ENCODE measurements at places on chromosomes 1 and 21. TPM values are rescaled to one million over a fixed set of nuclear protein-coding genes. Genes with fewer than 3 reads are reported as not detected.
A peak's percentile ranks its signal among the peaks of the same experiment; 100 is the strongest.

DNA sequence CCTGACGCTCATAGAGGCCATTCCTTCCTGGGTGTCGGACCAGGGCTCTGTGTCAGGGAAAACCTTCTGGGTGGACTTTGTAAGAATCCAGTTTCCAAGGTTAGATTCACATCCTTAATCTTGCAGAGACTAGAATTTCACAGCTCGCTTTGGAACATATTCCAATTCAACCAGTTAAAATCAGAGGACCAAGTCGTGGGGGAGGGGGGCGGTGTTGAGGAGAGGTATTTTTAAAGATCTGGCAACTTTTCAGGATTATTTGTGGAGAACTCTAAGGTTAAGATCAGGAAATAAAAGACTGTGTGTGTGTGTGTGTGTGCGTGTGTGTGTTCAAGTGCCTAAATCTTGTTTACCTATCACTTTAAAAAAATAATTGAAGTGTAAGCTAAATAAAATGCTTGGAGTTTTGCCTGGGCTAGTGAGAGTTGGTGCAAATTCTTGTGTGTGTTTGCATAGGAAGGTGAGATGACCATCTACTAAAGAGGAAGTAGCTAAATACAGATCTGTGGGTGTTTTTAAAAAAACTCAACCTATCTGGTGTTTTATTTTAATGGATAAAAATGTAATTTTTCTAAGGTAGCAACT is 21.8 kb downstream of the TENT5C start:
- no peaks in the 10 kb centered on the region for H3K36me3 ChIP-seq
- no peak overlapping the region for H3K27ac ChIP-seq
- H3K27me3 ChIP-seq = no peaks in the 10 kb centered on the region
- H3K4me1 ChIP-seq = no peaks in the 10 kb centered on the region

DNA sequence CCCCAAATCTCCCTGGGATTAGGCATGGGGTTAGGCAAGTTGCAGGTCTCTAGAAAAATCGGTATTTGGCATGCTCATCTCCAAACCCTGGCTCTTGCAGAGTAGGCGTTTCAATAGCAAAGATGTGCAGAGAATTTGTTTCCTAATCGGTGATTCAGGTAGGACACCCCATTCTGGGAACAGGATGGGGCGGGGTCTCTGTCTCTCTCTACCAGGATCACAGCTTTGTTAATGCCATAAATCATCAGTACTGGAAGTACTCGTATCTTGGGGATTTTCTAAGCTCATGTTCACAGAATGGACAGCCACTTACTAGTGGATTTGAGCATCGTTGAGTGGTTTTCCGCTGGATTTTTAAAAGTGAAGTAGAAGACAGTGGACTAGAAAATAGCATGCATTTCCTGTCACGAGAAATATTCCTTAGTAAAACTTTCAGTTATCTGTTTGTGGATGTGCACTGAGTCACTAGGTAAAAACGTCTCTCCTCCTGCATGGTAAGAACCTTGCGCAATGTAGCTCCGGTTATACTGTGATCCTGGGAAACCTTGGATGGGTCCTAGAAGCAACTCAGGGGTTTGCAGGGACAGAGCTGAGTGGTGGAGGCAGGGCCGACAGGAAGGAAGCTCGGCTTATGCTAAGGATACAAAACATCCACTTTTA is 5.1 kb downstream of the TMEM51 start:
- no peaks in the 10 kb centered on the region for H3K36me3 ChIP-seq
- no peak overlapping the region for H3K27ac ChIP-seq
- no peak for DNase-seq
- H3K27me3 ChIP-seq = peaks cover 19% of the 10 kb centered on the region
- H3K4me3 ChIP-seq = no peak overlapping the region

DNA sequence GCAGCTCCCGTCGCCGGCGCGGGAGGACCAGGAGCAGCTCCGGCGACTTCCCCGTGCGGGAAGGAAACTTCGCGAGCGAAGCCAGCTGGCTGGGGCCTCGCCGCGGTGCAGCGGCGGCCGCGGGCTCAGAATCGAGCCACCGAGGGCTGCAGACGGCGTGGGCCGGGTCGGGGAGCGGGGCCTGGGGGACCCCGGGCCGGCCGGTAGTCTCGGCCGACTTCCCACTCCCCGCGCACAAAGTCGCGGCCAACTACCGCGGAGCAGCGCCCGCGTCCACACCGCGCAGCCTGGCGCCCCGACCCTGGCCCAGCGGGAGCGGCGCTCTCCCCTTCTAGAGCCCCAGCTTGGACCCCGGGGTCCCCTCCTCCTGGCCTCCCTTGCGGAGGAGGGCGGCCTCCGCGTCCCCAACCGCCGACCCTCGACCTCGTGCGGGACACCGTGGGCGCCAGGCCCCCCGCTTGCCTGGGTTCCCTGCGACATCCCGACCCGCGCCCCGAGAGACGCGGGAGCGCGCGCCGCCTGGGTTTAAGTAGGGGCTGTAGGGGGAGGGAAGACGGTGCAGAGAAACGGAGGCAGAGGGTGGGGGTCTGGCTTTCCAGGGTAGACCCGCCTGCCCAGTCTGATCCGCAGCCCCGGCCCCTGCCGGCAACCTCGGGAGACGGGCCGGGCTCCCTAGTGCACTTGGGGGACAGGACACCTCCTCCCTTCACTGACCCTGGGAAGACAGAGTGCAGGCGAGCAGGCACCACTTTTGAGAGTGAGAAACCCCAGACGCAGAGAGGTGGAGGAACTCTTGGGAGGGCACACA is 4.7 kb downstream of the PRDM16 start:
- no peak overlapping the region for H3K27ac ChIP-seq
- peaks cover 48% of the 10 kb centered on the region for H3K4me1 ChIP-seq
- peak; percentile 62 for DNase-seq

DNA sequence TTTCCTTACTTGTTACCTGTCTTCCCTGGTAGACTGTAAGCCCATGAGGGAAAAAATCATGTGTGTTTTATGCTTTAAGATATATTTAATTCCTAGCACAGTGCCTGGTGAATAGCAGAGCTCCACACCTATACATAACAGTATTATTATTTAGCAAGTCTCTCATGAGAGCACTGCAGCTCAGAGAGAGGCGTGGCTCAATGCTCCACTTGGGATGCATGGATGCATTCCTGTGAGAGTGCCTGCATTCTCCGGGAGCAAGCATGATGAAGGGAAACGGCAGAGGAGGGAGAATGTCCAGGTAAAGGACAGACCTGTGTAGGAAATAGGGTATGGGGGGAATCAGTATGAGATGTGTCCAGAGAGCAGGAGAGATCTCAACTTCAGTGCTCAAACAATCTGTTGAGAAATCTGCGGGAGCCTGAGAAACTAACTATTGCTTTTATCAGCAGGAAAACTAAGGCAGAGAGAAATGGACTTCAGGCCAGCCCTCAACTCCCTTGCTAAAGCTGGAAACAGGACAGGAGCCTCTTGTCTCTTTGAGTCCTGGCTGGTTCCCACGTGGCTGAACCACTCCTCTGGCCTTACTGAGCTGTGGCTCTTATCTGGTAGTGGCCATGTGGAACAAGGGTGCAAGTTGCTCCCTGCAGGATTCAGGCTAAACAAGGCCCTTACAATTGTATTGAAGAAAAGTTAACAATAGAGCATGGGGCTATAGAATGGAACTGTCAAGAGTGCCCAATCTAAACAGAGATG is 113.1 kb downstream of the KCNN3 start:
- peaks cover 31% of the 10 kb centered on the region for H3K27me3 ChIP-seq
- H3K27ac ChIP-seq = no peak overlapping the region
- DNase-seq = no peak
- H3K36me3 ChIP-seq = no peaks in the 10 kb centered on the region
- no peak overlapping the region for H3K4me3 ChIP-seq

DNA sequence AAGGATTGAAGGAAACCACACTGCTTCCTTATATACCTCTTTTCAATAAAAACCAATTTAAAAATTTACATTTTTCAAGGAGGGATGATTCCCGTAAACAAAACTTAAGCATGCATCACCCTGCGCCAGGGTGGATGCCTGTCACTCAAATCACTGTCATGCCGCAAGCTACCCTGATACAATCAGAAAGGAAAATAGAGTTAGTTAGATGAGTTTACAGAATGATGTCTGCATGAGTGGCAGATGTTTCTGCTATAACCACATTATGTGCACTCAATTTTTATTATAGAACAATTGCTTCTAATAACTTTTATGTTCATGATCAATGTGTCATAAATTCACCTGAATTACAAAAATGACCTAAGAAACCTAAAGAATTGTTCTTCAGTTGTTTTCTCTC is 123.4 kb upstream of the ADGRL4 start:
- no peak overlapping the region for H3K4me3 ChIP-seq
- no peak overlapping the region for H3K27ac ChIP-seq
- no peak for DNase-seq

DNA sequence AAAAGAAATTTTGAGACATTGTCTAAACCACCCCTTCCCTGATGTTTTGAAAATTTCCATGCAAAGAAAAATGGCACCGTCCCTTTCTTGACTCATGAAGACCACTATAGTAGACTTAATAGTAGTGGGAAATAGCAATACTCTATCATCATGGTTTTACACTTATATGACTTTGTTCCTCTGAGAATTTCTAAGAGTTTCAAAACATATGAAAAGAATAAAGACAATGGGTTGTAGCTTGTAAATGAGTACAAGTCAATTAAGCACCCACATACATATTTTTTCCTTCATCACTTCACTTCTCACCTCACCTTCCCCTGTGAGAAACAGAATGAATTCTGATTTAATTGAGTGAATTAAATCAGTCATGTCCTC is 151.7 kb downstream of the LYPLAL1 start:
- no peaks in the 10 kb centered on the region for H3K27me3 ChIP-seq
- H3K27ac ChIP-seq = no peak overlapping the region
- no peak for DNase-seq
- H3K36me3 ChIP-seq = no peaks in the 10 kb centered on the region
- H3K4me3 ChIP-seq = no peak overlapping the region
- H3K4me1 ChIP-seq = no peaks in the 10 kb centered on the region

DNA sequence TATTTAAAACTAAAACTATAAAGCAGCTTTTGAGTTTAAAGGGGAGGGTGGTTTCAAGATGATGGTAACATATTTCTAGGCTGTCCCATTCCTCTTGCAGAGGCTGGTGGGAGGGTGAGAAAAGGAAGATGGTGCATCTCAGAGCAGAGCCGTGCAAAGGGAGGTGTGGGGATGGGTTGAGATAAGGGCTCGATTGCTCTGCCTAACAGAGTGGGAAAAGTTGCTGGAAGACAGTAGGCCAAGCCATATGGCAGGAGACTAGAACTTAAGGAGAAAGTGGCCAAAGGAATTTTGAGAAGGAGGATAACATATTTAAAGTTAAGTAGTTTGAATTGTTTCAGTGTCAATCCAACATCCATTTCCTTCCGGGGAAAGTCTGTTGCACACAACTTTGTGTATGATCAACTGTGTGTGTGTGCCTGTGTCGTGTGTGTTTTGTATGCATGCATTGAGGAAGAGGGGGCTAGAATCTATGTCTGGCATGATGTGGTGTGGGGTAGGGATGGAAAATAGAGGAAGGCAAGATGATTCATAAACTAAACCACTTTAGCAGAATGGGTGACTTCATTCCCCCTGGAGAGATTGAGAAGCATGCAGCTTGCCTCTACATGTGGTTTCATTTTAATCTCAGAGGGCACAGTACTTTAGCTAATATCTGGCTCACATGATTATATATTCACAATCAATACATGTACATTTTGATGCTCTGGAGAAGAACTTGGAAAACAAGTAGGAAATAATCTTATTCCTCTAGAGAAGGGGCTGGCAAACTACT is 145.0 kb upstream of the DNAH14 start:
- H3K36me3 ChIP-seq = no peaks in the 10 kb centered on the region
- DNase-seq = no peak
- H3K4me1 ChIP-seq = peaks cover 8% of the 10 kb centered on the region
- H3K27me3 ChIP-seq = no peaks in the 10 kb centered on the region
- H3K27ac ChIP-seq = no peak overlapping the region

GRCh38 chr1:243217349-243217748 is 37.7 kb downstream of the CEP170 start:
- no peak for DNase-seq
- no peaks in the 10 kb centered on the region for H3K27me3 ChIP-seq
- no peak overlapping the region for H3K4me3 ChIP-seq
- no peaks in the 10 kb centered on the region for H3K4me1 ChIP-seq
- H3K36me3 ChIP-seq = peaks cover 16% of the 10 kb centered on the region

- no peak overlapping the region for H3K4me3 ChIP-seq
- no peak for DNase-seq
- no peaks in the 10 kb centered on the region for H3K27me3 ChIP-seq
- no peak overlapping the region for H3K27ac ChIP-seq
Measured at GRCh38 chr1:154880671-154881070, 10.6 kb upstream of the KCNN3 start.

DNA sequence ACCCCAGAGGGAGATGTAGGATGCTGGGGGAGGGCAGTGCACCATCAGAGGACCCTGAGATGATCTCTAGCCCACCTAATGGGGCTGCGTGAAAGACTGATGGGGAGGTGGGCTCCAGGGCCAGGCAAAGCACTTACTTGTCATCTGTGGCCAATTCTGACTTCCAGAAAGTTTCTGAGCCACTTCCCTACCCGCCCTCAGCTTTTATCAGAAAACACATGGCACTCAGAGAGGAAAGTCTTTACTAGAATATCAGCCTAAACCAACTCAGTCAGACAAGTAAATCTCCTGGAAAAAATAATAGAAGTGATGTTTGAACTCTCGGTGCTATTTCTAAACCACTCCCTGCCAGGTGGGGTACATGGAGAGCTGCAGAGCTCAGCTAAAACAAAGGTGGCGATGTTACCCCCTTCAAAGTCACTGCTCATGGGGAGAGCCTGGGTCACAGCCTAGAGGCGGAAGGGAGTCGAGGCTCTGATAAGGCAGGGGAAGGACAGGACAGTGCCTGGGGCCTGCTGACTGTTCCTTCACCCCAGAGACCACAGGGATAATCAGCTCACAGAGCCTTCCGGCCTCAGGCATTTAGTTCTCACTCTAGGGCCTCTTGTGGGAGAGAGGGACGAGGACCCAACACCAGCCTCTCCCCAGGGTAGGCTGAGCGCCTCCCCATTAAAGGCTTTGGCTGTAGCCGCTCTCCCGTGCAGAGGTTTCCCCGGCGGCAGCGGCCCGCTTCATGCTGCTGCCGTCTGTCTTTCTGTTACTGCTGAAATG is 14.2 kb downstream of the SMIM12 start:
- H3K4me3 ChIP-seq = no peak overlapping the region
- H3K27me3 ChIP-seq = no peaks in the 10 kb centered on the region
- no peak for DNase-seq

- H3K36me3 ChIP-seq = no peaks in the 10 kb centered on the region
- no peak overlapping the region for H3K4me3 ChIP-seq
- no peak for DNase-seq
Measured at GRCh38 chr1:56838759-56839158, 15.8 kb upstream of the C8A start.

GRCh38 chr1:1329304-1330210 is 1.5 kb upstream of the TAS1R3 start:
- no peak for DNase-seq
- H3K4me3 ChIP-seq = no peak overlapping the region
- no peaks in the 10 kb centered on the region for H3K36me3 ChIP-seq
- H3K4me1 ChIP-seq = peaks cover 4% of the 10 kb centered on the region
- no peak overlapping the region for H3K27ac ChIP-seq

- no peak overlapping the region for H3K4me3 ChIP-seq
- H3K27me3 ChIP-seq = no peaks in the 10 kb centered on the region
- no peak for DNase-seq
Measured at GRCh38 chr1:202952818-202953217, 5.3 kb downstream of the ADIPOR1 start.

FLG gene
- not detected for total RNA-seq

TMEM82 gene
- total RNA-seq = not detected

CELA3B gene
- not detected for total RNA-seq

CCDC24 gene
- 13.5 TPM for total RNA-seq

CELA2A gene
- not detected for total RNA-seq

ITGB2 gene
- 0.09 TPM for total RNA-seq

TAF1A gene
- 32.8 TPM for total RNA-seq

Measured in neural progenitor cell (in vitro differentiated cells).